ENCODE measurements at places on chromosomes 2 and 18. TPM values are rescaled to one million over a fixed set of nuclear protein-coding genes. Genes with fewer than 3 reads are reported as not detected.

Gene CCDC68
- total RNA-seq, result 0.43 TPM

Gene NXPH2
- 1.6 TPM for total RNA-seq

Gene C18orf54
- total RNA-seq, result 5.6 TPM

Gene PRKAG3
- not detected for total RNA-seq

Gene SCN2A
- 0.14 TPM for total RNA-seq

Gene DYNAP
- total RNA-seq, result not detected

DNA sequence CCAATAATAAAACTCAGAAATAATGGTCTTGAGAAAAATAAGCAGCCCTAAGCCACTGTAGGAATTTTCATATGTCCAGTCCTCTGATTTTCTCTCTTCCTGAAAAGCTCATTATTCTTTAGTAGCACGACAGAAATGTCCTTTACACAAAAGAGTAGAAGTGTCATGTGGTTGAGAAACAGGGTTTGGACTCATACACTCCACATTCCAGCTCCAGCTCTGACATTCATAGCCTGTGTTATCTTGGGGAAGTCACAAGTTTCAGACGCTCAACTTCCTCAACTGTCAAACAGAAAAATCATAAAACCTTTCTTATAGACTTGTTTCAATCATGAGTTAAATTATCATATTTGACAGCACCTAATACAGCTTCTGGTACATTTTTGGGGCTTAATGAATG is 511.5 kb downstream of the TNS1 start:
- DNase-seq, result no peak

- no peak for DNase-seq
These were observed 281.3 kb downstream of the TDRD15 start for GRCh38 chr2:21404827-21405625.

GRCh38 chr2:22832196-22832595 is 552.8 kb upstream of the KLHL29 start:
- no peak for DNase-seq

- no peak for DNase-seq
These were observed 40.9 kb upstream of the MBP start for GRCh38 chr18:77173275-77174030.

- no peak for DNase-seq
These were observed 209.0 kb downstream of the PRKCE start for GRCh38 chr2:45860136-45861121.

- no peak for DNase-seq
These were observed 249.8 kb downstream of the CYP26B1 start for GRCh38 chr2:71897836-71898235.

- no peak for DNase-seq
These were observed 236.2 kb downstream of the IKZF2 start for GRCh38 chr2:212915121-212915782.

DNA sequence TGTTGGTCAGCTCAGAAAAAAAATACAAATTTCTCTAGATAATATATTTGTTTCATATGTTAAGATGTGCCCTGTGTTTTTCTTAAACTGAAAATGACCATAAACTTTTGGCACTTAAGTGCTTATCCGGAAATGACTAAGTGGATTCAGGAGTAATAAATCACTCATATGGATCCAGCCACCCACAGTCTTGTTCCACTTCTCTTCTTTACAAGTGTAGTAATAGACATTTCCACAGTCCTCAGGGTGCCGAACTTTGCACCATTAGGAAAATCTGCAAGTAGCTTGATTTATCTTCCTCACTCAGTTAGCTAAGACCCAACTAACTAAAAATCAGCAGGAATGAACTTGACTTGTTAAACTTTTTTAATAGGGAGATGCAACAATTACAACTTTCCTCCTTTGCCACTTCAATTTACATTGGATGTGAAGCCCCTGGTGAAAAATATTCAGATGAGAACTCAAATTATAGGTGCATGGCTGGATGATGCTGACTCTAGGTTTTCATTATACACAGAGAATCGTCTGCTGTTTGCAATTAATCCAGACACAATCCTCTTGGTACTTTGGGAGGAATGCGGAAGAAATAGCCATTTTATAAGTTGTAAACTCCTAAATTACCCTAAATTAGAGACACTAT is 322.5 kb downstream of the ARHGAP15 start:
- peak; percentile 26 for DNase-seq

- DNase-seq, result no peak
These were observed 19.5 kb upstream of the CCDC102B start for GRCh38 chr18:68778280-68778886.

Measured in Caki2 (cell line).